Dermis lymphatic vessel endothelial cell (primary cell): ENCODE measurements at places on chromosomes 3 and 15. TPM values are rescaled to one million over a fixed set of nuclear protein-coding genes. Genes with fewer than 3 reads are reported as not detected.

The HES1 gene
- total RNA-seq, result 66.9 and 84.6 TPM in 2 replicates

The DNASE1L3 gene
- total RNA-seq, result 1.7 and 8.7 TPM in 2 replicates

The SLC6A1 gene
- not detected in 2 replicates for total RNA-seq

The SCAANT1 gene
- total RNA-seq, result not detected in 2 replicates

The PEX5L gene
- total RNA-seq, result not detected in 2 replicates

The CAMK2N2 gene
- not detected in 2 replicates for total RNA-seq

The PDCD7 gene
- 10.9 and 14.1 TPM in 2 replicates for total RNA-seq

The GXYLT2 gene
- total RNA-seq, result 0.09 and 0.11 TPM in 2 replicates

The KLF15 gene
- 4.3 and 10.7 TPM in 2 replicates for total RNA-seq

The BCHE gene
- 18.2 and 36.1 TPM in 2 replicates for total RNA-seq

The AGTR1 gene
- total RNA-seq, result not detected in 2 replicates

The REC114 gene
- not detected in 2 replicates for total RNA-seq

The LTF gene
- total RNA-seq, result under 0.01 and 0.26 TPM in 2 replicates

The CYP1A2 gene
- total RNA-seq, result not detected in 2 replicates

The THSD4 gene
- 23.6 and 26.3 TPM in 2 replicates for total RNA-seq

The GPR27 gene
- total RNA-seq, result not detected in 2 replicates

The TLR9 gene
- total RNA-seq, result not detected in 2 replicates
